ENCODE measurements at places on chromosomes 13 and 19.
A peak's percentile ranks its signal among the peaks of the same experiment; 100 is the strongest.

- DNase-seq, result no peak
Observed at GRCh38 chr13:103965506-103966243, 899.5 kb upstream of the SLC10A2 start.

DNA sequence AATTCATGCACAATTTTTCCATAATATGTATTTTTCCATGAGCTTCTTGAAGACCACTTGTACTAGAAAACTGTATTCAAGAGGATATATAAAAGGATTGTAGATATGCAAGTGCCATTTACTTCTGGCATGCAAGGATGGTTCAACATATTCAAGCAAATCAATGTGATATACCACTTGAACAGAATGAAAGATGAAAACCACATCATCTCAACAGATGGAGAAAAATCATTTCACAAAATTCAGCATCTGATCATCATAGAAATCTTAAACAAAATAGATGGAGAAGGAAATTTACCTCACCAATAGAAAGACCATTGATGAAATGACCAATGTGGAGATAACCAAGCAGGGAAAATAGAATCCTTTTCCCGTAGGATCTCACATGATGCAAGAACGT, 5.1 kb upstream of the ZNF816 start:
- no peak for DNase-seq

- DNase-seq, result no peak
Observed at GRCh38 chr19:40273469-40274360, 11.4 kb downstream of the AKT2 start.

GRCh38 chr13:95703576-95703975, 26.6 kb downstream of the DNAJC3 start:
- DNase-seq, result no peak

GRCh38 chr13:28744091-28744536, 25.3 kb upstream of the SLC46A3 start:
- no peak for DNase-seq

DNA sequence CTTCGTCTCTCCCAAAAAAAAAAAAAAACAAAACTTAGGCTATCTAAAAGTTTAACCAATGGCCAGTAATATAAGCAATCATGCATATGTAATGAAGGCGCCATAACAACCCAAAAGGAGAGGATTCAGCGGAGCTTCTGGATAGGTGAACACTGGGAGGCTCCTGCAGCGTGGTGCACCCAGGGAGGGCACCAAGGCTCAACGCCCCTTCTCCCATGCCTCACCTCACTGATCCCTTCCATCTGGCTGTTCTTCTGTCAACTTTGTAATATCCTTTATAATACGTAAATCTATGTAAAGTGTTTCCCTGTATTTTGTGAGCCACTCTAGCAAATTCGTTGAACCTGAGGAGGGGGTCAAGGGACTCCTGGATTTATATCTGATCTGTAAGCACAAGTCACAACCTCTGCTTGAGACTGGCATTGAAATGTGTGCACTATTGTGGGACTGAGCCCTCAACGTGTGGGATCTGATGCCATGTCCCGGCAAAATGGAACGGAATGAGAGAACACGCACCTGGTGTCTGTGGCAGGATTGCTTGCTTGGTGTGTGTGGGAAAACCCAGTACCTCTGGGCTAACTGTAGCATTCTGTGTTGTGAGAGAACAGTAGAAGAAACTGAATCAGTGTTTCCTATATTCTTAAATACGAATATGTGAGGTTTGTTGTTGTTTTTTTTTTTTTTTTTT, 521 bp upstream of the ZNF665 start:
- DNase-seq, result no peak

DNA sequence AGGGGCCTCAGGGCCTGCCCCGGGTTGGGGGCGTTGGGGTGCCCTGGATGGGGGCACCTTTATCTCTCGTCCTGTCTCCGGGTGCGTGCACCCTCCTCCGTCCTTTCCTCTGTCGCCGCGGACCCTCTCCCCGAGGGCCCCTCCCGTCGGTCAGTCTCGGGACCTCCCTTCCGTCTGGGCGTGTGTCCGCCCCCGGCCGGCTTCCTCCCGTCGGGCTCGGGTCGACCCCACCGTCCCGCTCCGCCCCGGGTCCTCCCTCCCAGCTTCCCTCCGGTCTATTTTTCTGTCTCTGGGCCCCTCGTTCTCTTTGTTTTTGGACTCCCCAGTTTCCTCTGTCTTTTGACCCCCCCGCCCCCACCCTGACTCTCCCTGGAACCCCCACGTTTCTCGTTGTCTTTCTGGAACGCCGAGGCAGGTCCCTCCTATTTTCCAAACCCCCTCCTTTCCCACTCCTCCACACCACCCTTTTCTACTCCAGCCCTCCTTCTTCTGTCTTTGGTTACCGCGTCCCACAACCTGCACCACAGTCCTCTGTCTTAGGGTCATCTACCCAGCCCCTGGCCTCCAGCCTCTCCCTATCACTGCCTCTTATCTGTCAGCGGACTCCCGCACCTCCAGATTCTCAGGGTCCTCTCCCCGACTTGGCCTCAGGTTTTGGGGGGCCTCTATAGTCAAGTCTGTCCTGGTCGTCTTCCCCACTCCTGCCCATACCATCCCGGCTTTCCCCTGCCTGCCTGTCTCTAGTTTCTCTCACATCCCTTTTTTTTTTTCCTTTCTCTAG, 757 bp downstream of the EGLN2 start:
- no peak for DNase-seq

GRCh38 chr19:39296055-39296645, at the start of gene IFNL1:
Gene IFNL1 (plus strand): TSS chr19:39296407. CDS start chr19:39296422, 15 bp downstream.
- no peak for DNase-seq

DNA sequence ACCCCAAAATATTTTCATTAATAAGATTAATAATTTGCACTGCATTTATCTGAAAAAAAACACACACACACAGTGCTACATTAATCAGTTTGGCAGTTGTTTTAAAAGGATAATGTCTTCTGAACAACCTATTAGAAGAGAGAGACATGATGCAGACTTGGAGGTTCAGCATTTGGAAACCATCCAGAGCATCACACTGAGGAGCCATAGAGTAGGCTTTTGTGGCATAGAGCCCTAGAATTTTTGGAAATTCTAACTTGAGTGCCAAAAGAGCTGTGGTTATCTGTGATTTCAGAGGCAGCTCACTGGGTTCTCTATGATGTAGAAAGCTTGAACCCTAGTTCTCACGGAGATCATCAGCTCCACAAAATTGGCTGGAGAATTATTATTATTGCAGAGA, 90.2 kb downstream of the RFC3 start:
- no peak for DNase-seq

- no peak for DNase-seq
Observed at GRCh38 chr19:16385821-16386220, 61.2 kb downstream of the KLF2 start.

- DNase-seq, result peak; percentile 43
Observed at GRCh38 chr13:42405665-42406390, 133.9 kb downstream of the AKAP11 start.

- no peak for DNase-seq
Observed at GRCh38 chr19:17861542-17862402, 2.1 kb downstream of the RPL18A start.

DNA sequence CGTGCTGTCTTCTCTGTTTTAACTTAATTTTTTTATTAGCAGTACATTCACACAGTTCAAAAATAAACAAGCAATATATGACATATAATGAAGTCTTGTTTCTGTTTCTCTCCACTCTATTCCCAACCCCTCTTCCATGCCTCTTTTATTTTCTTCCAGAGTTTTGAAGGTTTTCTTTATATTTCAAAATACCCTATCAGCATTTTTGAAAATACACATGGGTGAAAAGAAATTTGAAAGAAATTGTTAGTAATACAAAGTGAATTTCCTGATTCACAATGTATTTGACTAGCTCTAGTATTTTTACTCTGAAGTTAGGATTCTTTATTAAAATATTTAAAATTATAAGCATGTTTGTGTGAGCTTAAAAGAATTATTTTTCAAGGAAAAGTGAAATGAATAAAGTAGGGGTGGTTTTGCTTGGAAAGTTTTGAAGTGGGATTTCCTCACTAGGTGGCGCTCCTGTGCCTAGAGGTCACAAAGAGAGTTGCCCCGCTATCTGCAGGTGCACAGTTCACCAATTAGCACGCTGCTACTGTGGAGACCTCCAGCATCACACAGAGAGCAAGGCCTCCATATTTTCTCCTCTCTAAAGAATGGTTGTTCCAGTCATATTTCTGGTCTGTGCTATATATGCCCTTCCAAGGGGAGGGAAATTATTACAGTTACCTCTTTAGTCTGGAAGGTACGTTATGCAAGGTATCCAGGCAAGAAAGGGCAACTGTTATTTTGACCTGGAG, 37.6 kb downstream of the SOX21 start:
- DNase-seq, result peak; percentile 48

- no peak for DNase-seq
Observed at GRCh38 chr19:13670846-13671245, 93.5 kb upstream of the MRI1 start.

DNA sequence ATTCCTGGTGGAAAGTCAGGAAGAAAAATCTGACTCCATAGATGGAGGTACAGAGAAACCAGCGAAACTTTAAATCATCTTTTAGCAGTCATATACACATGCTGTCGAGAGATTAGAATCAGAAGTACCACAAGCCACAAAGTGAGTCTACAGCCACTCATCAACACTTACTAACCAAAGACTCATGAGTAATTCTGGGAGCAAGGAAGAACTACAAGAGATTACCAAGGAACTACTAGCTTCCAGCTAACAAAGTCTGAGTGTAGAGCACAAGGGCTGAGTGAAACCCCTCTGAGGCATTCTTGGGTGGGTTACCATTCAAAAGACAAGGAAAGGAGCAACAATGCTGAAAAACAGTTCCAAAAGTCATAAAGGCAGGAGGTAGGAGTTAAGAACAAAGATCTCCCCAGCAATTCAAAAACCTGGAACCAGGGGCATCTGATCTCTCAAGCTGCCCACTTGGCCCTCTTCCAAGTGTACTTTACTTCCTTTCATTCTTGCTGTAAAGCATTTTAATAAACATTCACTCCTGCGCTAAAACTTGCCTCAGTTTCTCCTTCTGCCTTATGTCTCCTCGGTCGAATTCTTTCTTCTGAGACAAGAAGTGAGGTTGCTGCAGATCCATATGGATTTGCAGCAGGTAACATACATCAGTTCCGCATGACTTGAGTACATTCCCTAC, 13.0 kb downstream of the RBM26 start:
- no peak for DNase-seq

GRCh38 chr13:41416276-41416675, 41.1 kb upstream of the RGCC start:
- no peak for DNase-seq

DNA sequence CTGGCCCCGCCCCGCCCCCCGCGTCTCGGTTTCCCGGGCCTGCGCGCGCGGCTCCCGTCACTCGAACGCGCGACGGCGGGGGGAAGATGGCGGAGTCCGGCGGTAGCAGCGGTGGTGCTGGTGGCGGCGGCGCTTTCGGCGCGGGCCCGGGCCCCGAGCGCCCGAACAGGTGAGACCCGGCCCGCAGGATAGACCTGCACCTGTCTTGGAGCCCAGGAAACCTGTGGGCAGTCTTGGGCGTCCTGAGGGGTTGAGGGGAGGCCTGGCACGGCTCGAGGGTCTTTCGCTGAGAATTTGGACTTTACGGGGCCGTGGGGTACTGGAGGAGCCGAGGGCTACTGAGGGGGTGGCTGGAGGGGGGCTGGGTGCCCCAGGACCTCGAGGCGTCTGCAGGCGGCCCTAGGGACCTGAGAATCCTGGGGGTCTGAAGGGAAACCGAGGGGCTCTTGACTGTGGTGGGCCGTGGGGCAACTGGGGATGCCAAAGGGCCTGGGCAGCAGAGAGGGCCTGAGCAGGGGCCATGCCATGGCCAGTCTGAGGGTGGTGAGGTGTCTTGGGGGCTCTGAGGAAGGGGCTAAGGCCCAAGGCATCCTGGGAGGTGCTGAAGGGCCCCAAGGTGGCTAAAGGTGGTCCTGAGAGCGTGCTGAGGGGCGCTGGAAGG, at the start of gene KLHL26:
Gene KLHL26 (plus strand): TSS at position 60 of the 661 bp plus-strand sequence. CDS start 27 bp downstream, at position 87.
- DNase-seq, result no peak

DNA sequence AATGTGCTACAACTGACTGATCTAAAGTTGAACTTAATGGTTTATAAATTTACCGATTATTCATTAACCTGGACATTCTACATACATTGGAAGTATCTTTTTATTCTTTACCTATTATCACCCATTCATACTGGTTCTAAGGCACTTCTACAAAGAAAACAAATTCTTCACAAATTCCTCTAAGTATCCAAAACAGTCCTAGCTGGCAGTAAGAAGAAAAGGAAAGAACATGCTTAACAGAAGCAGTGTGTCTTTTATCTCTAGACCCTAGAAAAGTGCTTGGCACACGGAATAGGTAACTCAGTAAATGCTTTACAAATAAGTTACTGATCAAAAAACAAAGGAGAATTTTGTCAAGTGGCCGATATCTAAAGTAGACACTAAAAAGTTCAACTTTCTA, 32.8 kb downstream of the TSC22D1 start:
- no peak for DNase-seq

DNA sequence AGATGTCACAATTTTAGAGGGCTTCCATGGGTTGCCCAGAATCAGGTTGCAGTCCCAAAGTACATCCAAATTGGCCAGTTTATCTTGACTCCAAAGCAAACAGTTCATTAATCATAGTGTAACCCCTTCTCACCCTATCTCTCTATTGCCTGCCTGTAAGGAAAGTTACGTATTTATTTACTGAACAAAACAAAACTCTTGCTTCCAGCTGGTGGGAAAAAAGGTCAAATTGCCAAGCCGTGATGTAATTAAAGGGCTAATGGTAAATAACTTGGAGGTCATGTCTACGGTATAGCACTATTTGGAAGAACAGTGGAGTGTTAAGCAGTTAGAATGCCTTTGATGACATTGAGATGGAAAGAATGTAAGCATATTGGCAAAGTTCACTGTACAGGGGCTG, 214.0 kb downstream of the DLEU7 start:
- no peak for DNase-seq

- no peak for DNase-seq
Observed at GRCh38 chr19:33532859-33533460, 11.4 kb upstream of the PEPD start.

GRCh38 chr13:102800145-102801041, 1.5 kb downstream of the BIVM start:
- peak; percentile 77 for DNase-seq

DNA sequence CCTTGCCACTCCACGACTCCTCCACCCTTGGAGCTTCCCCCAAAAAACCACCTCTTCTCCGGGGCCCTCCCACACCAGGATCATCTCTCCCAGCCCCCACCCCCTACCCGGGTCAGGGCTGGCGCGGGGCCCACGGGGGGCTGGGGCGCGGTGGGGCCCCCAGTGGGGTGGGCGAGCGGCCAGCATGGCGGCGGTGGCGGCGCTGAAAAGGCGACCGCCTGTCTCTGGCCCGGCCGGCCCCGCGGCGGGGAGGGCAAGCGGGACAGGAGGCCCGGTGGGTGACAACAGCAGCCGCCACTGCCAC, 850 bp downstream of the DYRK1B start:
- DNase-seq, result no peak
